ENCODE measurements at places on chromosomes 6 and 20. TPM values are rescaled to one million over a fixed set of nuclear protein-coding genes. Genes with fewer than 3 reads are reported as not detected.

DNA sequence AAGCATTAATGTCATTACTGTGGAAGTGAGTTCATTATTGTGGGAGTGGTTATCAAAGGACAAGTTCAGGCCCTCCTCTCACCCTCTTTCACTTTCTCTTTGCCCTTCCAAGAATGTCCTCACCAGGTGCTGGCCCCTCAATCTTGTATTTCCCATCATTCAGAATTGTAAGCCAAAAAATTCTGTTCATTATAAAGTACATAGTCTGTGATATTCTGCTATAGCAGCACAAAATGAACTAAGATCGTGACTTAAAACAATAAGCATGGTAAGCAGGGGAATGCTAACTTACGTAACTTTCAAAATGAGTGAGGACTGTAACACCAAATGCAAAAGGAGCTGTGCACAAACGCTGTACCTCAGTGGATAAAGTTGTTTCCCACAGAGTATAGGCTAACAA, 515.7 kb upstream of the BTBD3 start:
- no peak for DNase-seq

DNA sequence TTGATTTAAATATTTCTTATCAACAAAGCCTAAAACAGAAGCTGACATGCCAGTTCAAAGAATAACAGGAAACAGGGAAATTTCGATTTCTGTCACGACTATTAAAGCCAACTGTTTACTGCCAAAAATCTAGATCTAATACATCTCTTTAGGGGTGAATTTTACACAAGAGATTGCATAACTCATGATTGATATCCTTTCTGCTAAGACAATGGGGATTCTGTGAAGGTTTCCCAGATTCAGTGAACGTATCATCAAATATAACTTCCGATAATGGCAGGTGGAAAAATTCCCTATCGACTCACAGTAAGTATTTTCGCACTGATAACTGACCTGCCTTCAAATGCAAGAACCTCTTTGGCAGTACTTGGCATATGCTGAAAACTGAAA, 42.9 kb downstream of the NHSL1 start:
- DNase-seq = no peak

GRCh38 chr6:15751721-15752350, 89.0 kb upstream of the DTNBP1 start:
- no peak for DNase-seq

Gene ACTL10
- total RNA-seq = 3.5 TPM

Gene SLC26A8
- not detected for total RNA-seq
